ENCODE measurements at places on chromosomes 1 and 21. TPM values are rescaled to one million over a fixed set of nuclear protein-coding genes. Genes with fewer than 3 reads are reported as not detected.

DNA sequence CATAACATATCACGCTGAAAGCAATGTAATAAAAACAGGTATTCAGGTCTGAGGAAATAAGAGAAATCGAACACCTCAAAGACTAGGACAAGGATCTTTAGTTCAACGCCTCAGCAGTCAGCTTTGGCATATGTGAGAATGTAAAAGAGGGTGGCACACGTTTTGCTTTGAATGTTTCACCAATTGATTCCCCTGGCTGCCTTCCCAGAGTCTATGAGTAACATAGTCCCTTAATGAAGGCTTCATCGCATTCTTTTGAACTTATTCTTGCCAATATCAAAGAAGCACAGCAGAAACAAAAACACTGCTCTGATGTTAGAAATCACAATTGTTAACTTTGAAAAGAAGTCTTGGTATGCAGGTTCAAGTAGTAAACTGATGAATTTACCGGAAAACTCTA, 764.8 kb downstream of the ADGRL2 start:
- no peaks in the 10 kb centered on the region for H3K36me3 ChIP-seq
- H3K27ac ChIP-seq, result no peak overlapping the region
- no peaks in the 10 kb centered on the region for H3K27me3 ChIP-seq
- H3K4me3 ChIP-seq, result no peak overlapping the region

GRCh38 chr1:55888685-55889317, 673.6 kb upstream of the USP24 start:
- no peaks in the 10 kb centered on the region for H3K36me3 ChIP-seq
- no peak overlapping the region for H3K4me3 ChIP-seq
- no peaks in the 10 kb centered on the region for H3K27me3 ChIP-seq
- DNase-seq, result no peak
- no peaks in the 10 kb centered on the region for H3K4me1 ChIP-seq

- no peaks in the 10 kb centered on the region for H3K27me3 ChIP-seq
- H3K4me1 ChIP-seq, result 0 out of 2 replicates have a peak, but pooled peaks cover 7% of the 10 kb centered on the region
- H3K27ac ChIP-seq, result no peak overlapping the region
- H3K4me3 ChIP-seq, result no peak overlapping the region
- DNase-seq, result no peak
Observed at GRCh38 chr1:43868741-43869067, 64.9 kb upstream of the ARTN start.

DNA sequence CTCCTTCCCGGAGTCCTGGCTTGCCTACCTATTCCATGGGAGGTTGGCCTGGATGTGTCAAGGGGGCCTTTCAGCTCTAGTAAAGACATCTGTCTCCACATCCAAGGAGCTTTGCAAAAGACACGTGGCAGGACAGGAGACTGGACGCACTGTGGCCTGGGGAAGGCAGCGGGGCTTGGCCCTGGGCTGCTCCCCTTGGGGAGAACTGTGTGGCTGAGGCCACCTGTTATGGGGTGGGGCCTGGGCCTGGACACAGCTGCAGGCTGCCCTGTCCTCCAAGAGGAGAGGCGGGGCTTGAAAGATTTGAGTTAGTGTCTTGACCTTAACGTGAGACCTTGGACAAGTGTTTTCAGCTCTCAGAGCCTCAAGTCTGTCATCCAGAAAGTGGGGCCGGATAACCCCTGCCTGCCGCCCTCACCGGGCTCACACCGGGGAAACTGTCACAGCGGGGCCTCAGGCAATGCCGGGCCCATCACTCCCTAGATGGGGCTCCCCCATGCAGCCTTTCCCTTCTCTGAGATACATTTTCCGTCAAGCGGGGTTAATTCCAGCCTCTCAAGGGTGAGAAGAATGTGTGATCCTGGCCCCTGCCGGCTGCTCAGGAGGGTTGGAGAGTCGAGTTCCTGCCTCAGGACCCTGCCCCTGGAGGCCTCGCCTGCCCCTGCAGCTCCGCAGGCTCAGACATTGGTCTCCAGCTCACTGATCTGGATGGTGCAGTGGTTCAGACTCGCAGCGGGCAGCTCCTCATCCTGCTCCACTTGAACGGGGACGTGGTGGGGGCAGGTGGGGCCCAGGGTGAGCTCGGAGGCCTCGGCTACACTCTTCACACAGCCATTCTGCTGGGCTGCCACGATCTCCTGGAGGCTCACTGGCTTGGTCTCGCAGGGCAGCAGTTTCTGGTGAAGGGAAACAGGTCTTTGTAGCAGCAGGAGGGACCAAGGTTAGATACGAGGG, 25.6 kb downstream of the PODN start:
- DNase-seq, result no peak
- no peak overlapping the region for H3K4me3 ChIP-seq
- no peaks in the 10 kb centered on the region for H3K27me3 ChIP-seq

The UBASH3A gene
- total RNA-seq, result 1.0 TPM

Measured in PC-3 (cell line).